ENCODE measurements at places on chromosomes 5 and 9.

DNA sequence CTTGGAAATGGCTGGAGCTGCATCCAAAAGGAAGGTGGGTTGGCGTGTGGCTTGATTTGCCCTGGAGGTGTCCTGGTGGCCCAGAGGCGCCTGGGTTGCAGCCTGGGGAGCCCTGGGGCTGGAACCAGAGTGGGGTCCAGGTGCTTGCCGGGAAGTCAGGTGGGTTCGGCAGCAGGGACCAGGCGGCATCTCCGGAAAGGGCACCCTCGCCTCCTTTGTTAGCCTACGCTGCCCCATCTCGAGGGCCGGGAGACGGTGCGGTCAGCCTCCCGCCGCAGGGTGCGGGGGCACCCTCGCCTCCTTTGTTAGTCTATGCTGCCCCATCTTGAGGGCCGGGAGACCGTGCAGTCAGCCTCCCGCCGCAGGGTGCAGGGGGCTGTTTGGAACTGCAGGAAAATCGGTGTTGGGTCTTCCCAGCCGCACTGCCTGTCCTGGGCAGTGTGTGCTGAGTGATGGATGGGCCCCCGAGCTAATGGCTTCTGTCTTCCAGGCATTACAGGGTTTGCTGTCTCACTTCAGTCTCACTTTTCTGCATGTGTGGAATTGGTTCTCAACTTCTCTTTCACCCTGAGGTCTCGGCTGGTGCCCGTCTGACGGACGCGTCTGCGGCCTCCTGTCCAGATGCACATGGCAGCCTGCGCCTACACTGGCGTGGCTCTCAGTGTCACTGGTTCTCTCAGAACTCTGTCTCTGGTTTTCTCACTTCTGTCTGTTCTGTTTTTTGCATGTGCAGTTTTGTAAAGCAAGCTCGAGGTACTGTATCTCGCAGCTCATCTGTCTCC is 139.0 kb downstream of the CACNA1B start:
- no peak for DNase-seq

- DNase-seq = no peak
Observed at GRCh38 chr5:111320953-111321352, 96.8 kb downstream of the CAMK4 start.

- DNase-seq = no peak
Observed at GRCh38 chr5:74424162-74424868, 216.2 kb downstream of the ENC1 start.

- DNase-seq = no peak
Observed at GRCh38 chr5:111952555-111952954, 195.6 kb upstream of the NREP start.

- no peak for DNase-seq
Observed at GRCh38 chr9:22342491-22343217, 104.0 kb upstream of the DMRTA1 start.

DNA sequence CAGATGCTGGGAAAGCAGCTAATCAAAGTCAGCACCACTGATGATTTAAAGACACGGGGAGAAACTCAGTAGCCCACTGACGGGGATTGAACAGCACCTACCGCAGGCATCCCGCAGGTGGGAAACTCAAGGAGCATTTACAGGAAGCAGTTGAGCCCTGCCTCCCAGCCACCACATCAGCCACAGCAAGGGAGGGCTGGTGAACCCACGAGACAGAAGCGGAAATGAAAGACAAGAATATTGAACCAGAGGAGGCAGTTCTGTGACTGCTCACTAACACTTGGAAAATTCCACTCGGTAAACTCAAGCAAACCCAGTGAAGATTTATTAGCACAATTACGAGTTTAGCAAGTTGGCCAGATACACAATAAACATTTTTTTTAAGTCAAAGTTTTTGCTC is 10.6 kb upstream of the FAM163B start:
- DNase-seq = no peak

- no peak for DNase-seq
Observed at GRCh38 chr5:45454114-45454513, 242.1 kb downstream of the HCN1 start.

DNA sequence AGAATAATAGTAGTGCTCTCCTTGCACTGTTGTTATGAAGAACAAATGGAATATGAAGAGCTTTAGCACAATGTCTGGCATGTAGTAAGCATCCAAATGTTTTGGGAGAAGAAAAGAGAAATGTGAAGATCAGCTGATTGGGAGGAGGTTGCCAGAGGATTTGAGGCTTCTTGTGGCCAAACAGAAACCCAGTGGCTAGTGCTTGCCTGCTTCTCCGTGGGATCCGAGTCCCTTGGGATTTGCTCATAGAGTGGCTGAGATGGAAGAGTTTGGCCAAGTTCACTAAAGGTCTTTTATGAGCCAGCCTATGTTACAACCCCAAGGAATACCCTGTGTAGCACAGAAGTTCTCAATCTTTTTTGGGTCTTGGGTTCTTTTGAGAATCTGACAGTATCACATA is 86.0 kb downstream of the ANGPTL2 start:
- DNase-seq = no peak

DNA sequence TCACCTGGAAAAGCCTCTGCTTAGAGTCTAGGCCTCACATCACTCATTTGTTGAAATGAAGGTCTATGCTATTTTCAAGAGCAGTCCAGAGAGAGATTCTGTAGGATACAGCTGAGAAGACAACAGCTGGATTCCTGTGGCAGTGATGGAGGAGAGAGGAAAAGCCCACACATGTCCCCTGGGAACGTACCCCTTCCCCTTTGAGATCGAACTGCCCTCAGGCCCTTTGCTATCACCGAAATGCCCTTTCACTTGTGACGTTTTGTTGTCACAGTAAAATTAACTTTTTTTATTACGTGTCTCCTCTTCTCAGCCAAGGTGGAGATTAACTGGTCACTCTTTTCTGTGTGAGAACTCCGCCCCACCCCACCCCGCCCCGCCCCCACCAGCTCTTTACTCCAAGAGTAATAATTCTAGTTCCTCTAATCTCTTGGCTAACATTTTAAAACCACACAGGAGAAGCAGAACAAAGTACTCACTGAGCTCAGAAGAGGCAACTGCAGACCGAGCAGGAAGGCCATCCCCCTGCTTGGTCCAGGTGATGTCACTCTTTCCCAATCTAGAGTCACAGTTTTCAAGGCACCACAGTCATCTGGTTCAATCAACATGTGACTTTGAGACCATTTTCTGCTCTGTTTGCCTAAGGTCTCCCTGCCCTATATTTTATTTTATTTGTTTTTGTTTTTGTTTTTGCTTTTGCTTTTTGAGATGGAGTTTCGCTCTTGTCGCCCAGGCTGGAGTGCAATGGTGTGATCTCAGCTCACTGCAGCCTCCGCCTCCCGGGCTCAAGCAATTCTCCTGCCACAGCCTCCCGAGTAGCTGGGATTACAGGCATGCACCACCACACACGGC is 105.6 kb downstream of the SUSD1 start:
- DNase-seq = no peak

GRCh38 chr9:131584858-131585257 is 39.5 kb downstream of the PRRT1B start:
- peak; percentile 60 for DNase-seq

GRCh38 chr5:175803736-175804454 is 67.5 kb upstream of the CPLX2 start:
- DNase-seq = no peak

GRCh38 chr9:123925819-123926218 is 4.1 kb downstream of the DENND1A start:
- DNase-seq = peak; percentile 48

DNA sequence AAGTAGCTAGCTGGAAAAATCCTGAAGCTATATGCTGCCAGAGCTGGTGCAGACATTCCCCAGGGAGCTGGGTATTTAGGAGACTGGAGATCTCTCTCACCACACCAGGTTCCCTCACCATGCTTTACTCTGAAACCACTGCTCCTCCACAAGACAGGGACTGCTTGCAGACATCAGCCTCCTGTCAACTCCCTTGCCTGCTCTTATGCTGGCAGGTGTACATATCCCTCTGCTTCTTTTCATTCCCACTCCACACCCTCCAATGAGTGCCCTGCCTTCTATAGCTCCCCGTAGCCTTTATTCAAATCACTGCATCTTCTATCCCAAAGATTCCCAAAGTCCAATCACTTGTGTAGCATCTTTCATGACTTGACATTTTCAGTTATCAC is 380.7 kb downstream of the NFIB start:
- DNase-seq = no peak

DNA sequence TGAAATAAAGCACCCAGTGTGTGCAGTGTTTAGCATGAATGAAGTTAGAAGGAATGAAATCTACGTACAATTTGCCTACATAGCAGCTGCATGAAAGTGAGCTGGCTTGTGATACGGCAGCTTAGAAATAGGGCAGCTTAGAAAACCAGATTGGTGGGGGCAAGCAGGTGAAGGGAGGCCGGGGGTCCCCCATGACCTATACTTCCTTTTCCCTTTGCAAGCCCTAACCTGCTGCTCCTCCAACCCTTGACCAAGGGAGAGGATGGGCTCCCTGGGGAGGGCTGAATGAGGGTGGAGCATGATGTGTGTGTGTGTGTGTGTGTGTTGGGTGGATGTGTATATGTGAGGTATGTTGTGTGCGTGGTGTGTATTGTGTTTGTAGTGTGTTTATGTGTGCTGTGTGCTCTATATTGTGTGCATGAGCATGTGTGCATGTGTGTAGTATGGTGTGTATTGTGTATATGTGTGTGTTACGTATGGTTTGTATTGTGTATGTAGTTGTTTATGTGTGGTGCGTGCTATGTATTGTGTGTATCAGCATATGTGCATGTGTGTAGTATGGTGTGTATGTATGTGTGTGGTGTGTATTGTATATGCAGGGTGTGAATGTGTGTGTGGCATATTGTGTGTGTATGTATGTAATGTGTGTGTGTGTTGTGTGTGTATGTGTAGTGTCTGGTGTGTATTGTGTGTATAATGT is 72.1 kb downstream of the TENT4A start:
- DNase-seq = no peak

- no peak for DNase-seq
Observed at GRCh38 chr5:152332716-152333460, 72.2 kb downstream of the NMUR2 start.

DNA sequence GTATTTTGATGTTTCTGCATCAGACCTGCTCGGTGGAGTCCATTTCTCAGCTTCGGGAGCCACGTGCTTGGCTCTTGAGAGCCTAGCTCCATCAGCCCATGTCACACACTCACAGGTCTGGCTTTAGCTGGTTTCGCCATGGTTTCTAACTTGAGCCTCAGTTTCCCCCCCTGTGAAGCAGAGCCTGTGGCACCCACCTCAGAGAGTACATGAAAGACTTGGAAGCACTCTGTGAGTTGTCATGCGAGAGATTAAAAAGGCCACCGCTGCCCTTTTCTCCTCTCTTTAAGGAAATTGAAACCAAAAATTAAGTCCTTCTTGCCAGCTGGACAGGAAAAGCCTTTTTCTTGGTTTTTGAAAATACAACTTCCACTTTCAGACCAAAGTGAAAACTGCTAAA is 8.8 kb downstream of the TENT4A start:
- no peak for DNase-seq

GRCh38 chr9:93092251-93092991 is 3.6 kb upstream of the CARD19 start:
- no peak for DNase-seq

- DNase-seq = no peak
Observed at GRCh38 chr9:129921905-129922304, 86.6 kb downstream of the USP20 start.

GRCh38 chr5:110056580-110057114 is 366.9 kb downstream of the MAN2A1 start:
- no peak for DNase-seq

- DNase-seq = no peak
Observed at GRCh38 chr5:77663090-77663863, 24.8 kb upstream of the OTP start.

- no peak for DNase-seq
Observed at GRCh38 chr9:114785866-114786650, 19.8 kb downstream of the TNFSF15 start.

DNA sequence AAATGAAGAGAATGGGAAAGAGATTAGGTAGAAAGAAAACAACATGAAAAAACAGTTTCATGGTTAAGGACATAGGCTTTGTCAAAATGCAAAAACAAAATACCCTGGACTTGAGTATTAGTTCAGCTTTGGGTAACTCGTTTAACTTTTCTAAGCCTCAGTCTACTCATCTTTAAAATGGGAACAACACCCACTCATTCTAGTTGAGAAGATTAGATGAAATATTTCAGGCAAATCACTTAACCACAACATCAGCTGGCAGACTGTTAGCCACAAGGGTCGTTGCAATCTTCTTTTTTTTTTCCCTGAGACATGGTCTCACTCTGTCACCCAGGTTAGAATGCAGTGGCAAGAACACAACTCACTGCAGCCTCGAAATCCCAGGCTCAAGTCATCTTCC is 185.6 kb downstream of the DCP2 start:
- no peak for DNase-seq

DNA sequence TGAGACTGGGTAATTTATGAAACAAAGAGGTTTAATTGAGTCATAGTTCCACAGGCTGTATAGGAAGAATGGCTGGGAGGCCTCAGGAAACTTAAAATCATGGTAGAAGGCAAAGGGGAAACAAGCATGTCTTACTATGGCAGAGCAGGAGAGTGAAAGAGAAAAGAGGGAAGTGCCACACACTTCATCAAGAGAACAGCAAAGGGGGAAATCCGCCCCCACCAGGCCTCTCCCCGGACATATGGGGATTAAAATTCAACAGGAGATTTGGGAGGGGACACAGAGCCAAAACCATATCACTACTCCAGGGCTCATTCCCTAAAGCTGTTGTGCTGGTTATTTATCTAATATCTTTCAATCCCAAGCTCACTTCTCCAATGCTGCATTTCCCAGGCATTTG is 50.2 kb upstream of the NR3C1 start:
- no peak for DNase-seq

- DNase-seq = peak; percentile 8
Observed at GRCh38 chr5:8478326-8478725, 609.4 kb downstream of the MTRR start.

DNA sequence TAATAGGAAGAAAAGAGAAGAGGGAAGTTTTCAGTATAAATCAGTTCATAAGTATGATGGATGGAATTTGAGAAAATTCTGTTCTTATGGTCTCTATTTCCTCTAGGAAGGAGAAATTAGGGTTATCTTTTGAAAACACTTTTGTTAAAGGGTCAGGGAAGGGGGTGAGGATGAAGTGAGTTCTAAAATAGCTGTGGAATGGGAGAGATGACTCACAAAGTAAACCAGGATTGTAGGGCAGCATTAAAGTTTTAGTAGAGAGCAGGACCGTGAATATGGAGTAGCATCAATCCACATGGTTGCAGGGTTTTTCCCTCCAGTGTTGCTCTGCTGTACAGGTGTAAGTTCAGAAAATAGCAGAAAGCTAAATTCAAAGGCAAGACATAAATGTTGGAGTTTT is 32.4 kb downstream of the MUSK start:
- no peak for DNase-seq

GRCh38 chr5:1750469-1750868 is 49.2 kb downstream of the MRPL36 start:
- DNase-seq = no peak
